Bone marrow (tissue), 2 donors: ENCODE measurements at places on chromosomes 4 and X.
A peak's percentile ranks its signal among the peaks of the same experiment; 100 is the strongest.

GRCh38 chr4:13294961-13295605 lies 189.1 kb downstream of the RAB28 start:
- no peak for DNase-seq

GRCh38 chr4:38371391-38371851 lies 292.6 kb upstream of the KLF3 start:
- DNase-seq = no peak

- no peak for DNase-seq
Observed at GRCh38 chr4:110059556-110060191, 138.7 kb downstream of the ELOVL6 start.

DNA sequence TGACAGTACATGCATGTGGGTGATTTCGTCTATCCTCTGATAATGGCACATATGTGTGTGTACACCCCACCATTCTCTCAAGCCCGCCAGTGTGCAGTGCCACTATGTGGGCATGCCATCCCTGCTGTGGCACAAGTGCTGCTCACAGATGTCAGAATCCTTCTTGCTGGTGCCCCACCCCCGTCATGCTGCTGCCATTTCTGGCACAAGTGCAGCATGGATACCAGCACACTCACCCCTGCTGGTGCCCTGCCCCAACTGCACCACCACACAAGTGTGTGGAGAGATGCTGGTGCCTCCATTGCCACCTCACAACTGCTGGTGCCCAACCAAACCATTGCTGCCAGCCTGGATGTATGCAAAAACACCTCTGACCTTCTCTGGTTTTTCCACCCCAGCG lies 1133.8 kb downstream of the TECRL start:
- no peak for DNase-seq

- no peak for DNase-seq
Observed at GRCh38 chr4:36363024-36363423, 81.6 kb downstream of the DTHD1 start.

GRCh38 chrX:19133231-19133630 lies 11.0 kb upstream of the ADGRG2 start:
- DNase-seq = no peak

DNA sequence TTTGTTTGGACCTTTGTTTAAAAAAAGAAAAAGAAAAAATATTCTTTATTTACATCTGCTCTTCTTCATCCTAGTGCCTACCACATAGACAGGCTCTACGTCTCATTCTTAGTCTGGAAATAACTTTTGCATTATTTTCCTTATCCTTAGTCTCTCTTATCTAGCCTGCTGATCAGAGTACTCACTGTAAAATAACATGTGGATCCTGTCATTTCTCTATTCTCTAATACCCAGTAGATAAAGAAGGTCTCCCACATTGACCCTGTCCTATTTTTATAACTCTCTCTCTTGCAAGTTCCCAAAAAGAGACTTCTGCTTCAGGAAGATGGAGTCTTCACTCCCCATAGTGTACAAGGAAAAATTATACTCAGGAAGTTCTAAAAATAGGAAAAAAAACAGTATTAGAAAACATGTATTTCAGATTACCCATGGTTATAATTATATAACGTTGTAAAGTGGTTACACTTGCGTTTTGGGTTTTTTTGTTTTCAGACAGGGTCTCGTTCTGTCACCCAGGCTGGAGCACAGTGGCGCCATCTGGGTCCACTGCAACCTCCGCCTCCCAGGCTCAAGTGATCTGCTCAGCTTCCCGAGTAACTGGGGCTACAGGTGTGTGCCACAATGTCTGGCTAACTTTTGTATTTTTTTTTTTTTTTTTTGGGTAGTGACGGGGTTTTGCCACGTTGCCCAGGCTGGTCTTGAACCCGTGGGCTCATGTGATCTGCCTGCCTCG lies 23.8 kb downstream of the ZFX start:
- DNase-seq = no peak

DNA sequence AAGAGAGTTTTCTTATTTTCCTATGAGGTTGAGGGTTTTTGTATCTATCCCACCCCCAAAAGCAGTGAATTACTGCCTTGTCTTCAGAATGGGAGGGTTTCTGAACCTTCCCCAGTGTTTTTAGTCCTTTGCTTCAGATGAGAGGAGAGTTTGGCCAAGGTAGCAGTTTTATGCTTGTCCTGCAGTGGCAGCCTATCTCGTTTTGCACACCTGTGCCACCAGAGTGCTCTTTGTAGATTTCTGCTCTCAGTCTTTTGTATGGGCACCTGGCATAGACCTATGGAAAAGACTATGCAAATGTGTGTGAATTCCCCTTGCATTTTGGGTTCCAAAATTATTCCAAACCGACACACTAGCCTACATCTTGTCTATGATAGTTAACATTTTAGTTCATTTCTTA lies 5.8 kb downstream of the TBC1D19 start:
- no peak for DNase-seq

DNA sequence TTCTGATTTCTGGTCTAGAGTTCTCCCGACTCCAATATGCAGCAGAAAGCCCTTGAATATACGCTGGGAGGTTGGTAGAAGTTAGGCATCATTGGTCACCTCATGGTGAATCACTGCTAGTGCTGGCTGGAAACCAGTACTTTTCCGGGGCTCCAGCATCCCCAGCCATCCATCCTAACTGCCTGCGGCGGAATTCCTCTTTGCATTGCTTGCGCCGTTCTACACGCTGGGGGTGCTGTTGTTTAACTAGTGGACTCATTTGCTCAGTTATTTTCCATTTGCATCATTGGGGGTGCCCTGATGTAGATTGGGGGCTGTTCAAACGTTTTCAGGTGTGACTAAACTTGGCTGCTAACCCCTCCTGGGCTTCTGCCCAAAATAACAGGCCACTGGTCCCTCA lies 23.3 kb upstream of the GPR50 start:
- no peak for DNase-seq

- DNase-seq = peak; percentile 15
Observed at GRCh38 chrX:38891641-38892413, 90.6 kb downstream of the MID1IP1 start.

DNA sequence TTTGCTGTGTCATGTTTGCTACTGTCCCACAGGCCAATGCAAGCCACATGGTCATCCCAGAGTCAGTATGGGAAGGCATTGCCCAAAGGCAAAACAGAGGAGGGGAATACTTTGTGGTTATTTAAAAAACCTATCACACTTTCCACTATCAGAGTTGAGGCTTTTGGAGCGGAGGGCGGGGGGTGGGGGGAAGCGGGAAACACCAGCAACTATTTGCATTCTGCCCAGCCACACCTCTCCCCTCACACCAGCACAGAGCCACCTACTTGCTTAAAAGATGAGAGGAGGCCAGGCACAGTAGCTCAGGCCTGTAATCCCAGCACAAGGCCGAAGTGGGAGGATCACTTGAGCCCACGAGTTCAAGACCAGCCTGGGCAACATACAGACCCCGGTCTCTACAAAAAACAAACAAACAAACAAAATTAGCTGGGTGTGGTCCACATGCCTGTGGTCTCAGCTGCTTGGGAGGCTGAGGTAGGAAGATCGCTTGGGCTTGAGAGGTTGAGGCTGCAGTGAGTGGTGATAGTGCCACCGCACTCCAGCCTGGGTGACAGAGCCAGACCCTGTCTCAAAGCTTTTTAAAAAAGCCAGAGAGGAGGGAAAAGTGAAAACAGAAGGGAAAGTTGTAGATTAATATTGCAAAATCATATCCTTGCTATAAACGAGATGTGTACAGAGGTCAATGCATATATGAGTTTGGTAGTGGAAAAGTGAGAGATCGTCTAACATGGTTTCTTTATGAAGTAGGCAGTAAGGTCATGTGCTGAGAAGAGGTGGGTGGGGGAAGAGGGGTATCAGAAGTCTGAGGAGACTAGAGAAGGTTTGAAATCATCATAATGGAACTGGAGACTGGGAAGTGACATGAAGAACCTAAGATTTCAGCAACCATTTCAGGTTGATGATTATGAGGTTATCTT lies 1.9 kb upstream of the CHST7 start:
- no peak for DNase-seq

- DNase-seq = no peak
Observed at GRCh38 chr4:53775381-53775780, 184.1 kb upstream of the LNX1 start.

GRCh38 chr4:15416357-15417232 lies 11.2 kb upstream of the C1QTNF7 start:
- DNase-seq = no peak

DNA sequence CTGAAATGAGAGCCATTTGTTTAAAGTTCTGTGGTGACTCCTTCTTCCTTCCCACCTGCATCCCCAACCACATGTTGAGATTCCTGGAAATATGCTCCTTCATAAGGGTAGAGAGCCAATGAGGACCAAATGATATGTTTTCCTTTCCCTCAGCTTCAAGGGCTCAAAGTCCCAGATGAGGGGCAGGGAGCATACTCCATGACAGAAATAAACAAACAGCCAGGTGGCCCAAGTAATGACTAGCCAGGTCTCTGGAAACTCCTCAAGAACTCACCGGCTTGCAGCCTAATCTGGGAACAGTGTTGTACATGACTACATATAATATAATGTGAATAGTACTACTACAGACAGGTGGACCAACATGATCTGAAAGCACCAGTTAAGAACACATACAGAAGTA lies 392.3 kb downstream of the PACRGL start:
- no peak for DNase-seq

GRCh38 chr4:108049406-108049805 lies 59.7 kb downstream of the HADH start:
- DNase-seq = no peak

GRCh38 chr4:79913581-79913980 lies 159.4 kb downstream of the ANTXR2 start:
- no peak for DNase-seq

GRCh38 chr4:171565130-171565788 lies 247.9 kb upstream of the GALNTL6 start:
- DNase-seq = no peak

GRCh38 chr4:80461412-80461811 lies 125.9 kb downstream of the CFAP299 start:
- no peak for DNase-seq

DNA sequence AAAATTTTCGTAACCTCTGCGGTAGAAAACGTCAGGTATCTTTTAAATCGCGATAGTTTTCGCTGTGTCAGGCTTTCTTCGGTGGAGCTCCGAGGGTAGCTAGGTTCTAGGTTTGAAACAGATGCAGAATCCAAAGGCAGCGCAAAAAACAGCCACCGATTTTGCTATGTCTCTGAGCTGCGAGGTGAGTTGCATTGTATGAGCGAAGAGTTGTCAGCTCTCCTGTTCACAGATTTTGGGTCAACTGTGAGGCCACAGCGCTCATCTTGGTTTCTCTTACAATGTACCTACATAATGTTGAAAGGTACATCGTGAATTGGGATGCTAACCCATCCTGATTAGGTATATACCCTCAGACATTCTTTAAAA lies 486 bp downstream of the CLCN3 start:
- no peak for DNase-seq

DNA sequence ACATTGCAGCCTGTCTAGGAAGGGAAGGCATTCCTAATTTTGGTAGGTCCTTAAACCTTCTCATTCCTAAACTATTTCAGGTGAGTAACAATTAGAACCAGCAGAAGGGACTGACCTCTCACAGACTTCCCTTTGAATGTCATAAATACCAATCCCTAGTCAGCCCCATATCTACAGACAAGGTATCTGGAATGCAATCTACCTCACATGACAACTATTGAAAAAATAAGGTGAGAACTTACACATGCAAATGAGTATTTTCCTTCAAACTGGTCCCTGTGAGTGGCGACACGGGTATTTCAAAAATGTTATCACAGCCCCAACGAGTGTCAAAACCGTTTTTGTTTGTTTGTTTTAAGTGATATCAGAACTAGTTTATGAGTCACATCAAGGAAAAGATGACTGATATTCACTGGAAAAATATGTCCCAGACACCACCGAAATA lies 102.4 kb upstream of the VCX2 start:
- no peak for DNase-seq

DNA sequence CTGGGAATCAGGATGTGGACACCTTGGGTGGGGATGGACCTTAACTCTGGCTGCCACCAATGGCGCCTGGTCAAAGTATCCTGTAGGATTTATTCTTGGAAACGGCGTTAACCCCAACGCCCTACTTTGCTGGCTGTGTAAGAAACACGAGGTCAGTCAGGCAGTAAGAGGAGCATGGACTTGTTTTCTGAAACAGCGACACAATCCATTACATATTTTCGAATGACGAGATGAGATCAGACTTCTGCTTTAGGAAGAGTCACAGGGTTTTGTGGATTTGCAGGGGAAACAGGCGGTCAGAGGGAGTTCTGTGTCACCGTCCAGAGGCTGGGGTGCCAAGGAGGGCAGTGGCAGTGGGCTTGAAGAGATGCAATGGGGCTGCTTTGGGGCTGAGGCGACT lies 92.2 kb downstream of the TBL1X start:
- DNase-seq = no peak

DNA sequence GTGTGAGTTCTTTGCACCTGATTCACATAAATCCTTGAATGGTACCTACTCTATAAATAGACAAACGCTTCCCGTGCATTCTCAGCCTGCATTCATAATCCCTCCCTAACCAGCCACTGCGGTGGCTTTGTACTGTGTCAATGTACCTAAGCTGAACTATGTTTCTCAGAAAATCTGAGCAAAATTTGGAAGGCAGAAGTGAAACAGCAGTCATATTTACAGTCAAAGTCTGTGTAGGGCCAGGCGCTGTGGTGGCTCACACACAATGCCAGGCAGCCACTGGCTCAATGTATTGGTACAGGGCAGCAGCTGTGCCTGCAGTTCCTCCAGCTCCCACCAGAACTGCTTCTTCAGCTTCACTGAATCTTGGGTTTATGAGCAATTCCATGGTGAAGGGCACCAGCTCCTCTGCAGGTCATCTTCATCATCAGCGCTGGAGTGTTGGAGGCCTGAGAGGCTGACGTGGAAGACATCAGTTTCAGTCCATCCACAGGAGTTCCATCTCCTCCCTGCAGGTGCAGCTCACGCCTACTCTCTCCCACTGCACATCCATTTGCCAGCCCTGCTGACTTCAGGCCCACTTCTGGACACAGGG lies 32.3 kb upstream of the IRF2 start:
- DNase-seq = peak; percentile 54

DNA sequence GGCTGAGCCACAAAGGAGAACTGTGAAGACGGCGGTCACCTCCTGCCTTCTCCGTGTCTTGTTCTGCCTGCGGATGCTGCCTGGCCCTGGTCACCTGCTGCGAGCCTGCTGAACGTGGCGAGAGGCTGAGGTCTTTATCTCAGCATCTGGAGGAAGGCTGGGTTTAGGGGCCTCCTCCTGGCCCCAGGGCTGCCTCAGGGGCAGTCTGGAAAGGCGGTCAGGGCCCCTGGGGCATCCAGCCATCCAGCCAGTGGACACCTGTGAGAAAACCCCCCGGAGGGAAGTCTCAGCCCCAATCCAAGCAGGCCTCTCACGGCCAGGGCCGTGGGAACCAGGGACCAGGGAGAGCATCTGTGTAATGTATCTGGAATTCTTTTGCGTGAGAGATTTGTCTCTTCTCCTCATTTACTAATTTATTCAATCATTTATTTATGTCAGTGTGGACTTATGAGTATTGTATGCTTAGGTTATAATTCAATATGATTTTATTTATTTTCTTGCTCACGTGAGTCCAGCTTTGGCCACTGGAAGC lies 11.3 kb downstream of the PDE6B start:
- DNase-seq = no peak

DNA sequence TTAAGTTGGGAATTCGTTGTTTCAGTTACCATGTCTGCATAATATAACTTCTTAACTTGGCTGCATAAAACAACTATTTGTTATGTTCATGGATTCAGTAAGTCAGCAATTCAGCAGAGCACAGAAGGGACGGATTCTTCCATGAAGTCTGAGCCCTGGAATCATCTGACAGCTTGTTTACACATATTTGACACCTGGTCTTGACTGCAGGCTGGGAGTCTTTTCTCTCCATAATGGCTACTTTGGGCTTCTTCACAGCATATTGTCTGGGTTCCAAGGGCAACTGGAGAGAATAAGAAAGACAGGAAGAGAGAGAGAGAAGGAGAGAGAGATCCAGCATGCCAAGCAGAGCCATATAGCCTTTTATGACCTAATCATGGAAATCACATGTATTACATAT lies 23.1 kb downstream of the CENPC start:
- no peak for DNase-seq
